ENCODE measurements at places on chromosomes 11 and 22.

DNA sequence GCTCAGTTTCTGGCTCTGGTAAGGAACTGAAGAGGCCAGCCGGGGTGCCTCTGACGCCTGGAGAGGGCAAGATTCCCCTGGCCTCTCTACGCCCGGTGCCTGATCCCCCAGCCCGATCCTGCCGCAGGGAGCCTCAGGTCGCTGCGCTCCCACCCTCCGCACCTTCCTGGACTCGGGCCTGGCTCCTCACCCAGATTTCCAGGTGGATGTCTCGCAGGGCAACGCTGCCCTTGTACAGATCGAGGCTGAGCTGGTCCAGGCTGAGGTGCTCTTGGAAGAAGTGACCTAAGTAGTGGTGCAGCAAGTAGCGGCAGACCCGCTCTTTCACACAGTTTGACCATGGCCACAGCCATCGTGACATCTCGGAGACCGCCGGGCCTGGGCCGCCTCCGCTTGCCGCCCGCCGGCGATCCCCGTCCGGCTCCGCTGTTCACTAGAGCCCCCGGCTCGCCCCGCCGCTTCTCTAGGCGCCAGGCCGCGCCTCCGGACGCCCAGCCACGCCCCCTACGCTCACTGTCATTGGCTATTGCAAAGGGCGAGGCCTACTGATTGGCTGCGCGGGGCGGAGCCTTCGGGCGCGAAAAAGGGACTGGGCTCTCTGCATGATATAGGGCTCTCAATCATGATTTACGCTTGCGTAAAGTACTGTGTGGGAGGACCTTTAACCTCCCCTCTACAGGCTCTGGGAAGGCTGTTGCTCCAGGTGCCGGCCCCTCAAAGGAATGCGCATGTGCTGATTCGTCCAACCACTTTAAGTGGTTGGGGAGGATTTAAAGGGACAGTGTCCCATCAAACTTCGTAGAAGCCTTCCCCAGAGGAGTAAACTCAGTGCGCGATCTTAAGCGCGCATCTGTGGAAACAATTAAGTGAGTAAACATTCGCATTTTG, at the start of gene ATG2A:
ATG2A (minus strand) TSS at position 435 of the 888 bp plus-strand sequence; CDS start at position 361, 74 bp downstream.
- DNase-seq = peak; percentile 99

DNA sequence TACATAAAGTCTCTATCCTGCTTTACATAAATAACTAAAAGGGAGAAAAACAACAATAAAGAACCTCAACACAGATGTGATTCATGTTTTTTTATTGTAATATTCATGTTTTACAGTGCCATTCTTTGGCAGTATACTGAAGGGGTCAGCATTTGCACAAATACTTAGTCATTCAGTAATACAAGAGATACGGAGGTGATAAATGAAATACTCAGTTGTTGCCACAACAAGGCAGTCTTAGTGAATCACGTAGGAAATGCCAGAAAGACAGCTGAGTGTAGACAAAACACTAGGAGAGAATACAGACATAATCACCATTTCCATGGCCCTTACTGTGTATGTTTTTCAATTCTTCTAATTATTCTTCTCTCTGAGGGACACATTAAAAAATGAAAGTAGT, 910.4 kb downstream of the METTL15 start:
- peak; percentile 22 for DNase-seq

DNA sequence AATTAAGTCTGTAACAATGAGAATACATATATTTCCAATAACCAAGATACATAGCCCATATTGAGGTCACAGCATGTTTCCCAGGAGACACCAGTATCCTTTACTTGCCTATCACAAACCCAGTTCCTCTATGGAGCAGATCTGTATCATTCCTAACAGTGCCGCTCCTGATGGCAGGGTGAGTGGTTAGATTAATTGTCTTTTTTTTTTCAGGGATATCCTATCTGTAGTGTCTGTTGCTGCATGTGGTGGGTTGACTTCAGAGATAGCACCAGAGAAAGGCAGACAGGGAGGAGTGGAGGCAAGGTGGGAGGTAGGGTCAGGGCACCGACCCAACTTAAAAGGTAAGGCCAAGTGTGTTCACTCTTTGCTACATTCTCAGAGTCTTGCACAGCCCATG, 2.8 kb downstream of the MTNR1B start:
- DNase-seq = no peak

GRCh38 chr11:107777110-107777509, 65.3 kb upstream of the SLN start:
- DNase-seq = no peak

DNA sequence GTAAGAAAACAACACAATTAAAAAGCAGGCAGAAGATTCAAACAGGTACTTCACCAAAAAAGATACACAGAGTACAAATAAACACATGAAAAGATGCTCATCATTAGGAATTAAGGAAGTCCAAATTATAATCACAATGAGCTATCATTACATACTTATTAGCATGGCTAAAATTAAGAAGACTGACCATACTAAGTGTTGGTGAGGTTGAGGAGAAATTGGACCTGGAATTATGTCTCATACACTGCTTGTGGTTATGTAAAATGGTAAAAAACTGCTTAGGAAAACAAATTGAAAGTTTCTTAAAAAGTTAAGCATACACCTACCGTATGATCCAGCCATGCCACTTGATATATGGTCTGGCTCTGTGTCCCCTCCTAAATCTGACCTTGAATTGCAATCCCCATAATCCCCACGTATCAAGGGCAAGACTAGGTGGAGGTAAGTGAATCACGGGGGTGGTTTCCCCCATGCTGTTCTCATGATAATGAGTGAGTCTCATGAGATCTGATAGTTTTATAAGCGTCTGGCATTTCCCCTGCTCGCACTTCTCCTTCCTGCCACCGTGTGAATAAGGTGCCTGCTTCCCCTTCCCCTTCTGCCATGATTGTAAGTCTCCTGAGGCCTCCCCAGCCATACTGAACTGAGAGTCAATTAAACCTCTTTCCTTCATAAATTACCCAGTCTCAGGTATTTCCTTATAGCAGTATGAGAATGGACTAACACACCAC, 4.8 kb downstream of the SAAL1 start:
- no peak for DNase-seq

GRCh38 chr11:60235321-60235720, 7.6 kb downstream of the MS4A4E start:
- DNase-seq = no peak

DNA sequence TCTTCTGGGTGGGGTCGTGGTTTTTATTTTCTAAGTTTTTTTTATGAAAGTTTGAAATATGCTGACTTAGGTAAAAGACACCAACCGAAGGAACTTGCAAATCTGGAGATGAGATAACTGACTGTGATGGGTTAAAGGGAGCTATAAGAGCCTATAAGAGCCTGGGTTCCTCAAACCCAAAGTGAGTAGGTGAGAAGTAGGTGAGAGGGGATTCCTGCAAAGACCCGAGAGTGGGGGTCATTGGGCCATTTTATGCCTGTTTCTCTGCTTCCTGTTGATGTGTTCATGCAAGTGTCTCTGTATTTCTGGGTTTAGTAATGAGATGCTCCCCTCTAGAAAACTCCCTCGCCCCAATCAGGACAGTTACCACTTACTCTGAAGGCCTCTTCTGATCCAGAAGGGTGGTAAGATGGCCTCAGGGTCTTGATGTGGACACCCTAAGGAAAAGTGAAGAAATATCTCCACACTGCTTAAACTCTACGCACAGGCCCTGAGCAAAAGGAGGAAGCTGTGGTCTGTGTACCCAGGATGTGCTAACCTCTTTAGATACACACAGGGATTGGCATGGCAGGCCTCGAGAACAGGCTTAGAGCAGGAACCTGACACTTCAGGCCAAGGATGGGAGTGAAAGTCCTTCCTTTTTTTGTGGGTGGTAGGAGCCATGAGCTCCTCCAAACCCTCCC, 1.8 kb downstream of the FLI1 start:
- no peak for DNase-seq

GRCh38 chr11:122430490-122430889, 225.0 kb upstream of the UBASH3B start:
- no peak for DNase-seq

DNA sequence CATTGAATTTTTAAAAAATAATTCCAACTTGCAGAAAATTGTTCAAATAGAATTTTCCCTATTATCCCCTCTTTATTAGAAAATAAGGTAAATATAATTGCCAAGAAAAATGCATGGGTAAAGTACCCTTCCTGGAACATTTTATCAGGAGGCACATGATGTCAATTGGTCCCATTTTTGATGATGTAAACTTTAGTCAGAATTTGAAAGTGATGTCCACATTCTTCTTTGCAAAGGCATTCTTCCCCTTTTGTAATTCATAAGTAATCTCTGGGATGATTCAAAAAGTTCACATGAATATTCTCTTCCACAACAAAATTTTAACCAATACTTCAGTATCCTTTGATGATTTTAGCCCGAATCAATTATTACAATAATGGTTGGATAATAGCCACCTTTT, 86.9 kb upstream of the ANO3 start:
- no peak for DNase-seq

GRCh38 chr11:35373284-35373933, 45.9 kb downstream of the SLC1A2 start:
- no peak for DNase-seq

DNA sequence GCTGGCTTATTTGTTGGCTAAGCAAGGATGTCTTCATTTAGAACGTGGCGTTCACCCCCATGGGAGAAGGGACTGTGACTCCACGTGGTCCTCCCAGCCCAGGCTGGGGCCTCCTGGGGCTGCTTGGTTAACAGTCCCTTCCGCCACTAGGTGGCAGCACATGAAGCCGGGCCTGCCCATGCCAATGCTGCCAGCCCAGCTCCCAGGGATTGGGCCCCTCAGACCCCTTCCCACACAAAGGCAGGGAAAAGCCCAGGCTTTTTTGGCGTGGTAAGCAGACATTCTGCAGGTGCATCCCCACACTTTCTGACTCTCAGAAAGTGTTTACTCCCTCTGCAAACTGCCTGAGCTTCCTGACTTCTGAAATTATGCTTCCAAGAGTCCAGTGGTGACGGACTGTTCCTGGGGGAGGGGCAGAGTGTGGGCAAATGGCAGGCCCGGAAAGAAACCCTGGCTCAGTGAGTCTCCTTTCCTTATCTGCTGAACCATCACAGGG, 3.1 kb downstream of the CBX6 start:
- peak; percentile 57 for DNase-seq

- DNase-seq = no peak
Observed at GRCh38 chr11:72336163-72336562, 92.2 kb upstream of the PHOX2A start.

DNA sequence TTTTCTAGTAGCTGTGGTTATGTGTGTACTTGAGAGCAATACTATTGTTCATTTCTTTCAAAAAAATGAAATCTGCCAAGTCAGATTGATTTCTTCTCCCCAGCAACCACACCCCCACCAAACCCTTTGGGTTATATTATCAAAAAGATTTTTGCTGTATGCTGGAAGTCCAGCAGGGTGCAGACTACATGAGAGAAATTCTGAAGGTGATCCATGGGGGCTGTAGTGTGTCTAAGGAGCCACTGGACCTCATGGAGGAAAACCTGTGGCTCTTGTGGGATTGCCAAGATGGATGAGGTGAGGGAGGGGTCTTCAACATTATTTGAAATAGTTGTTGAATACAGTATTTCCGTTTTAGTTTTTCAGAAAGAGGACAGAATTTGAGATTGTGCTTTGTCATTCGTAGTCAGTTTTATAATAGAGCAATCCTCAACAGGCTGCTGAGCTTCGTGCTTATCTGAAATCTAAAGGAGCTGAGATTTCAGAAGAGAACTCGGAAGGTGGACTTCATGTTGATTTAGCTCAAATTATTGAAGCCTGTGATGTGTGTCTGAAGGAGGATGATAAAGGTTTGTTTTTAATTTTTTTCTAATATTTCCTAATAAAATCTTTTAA, 3.1 kb downstream of the EIF3M start:
- DNase-seq = no peak

GRCh38 chr11:124150684-124151083, 32.5 kb upstream of the OR10D3 start:
- no peak for DNase-seq
